Tibial nerve (tissue), 4 donors: ENCODE measurements at places on chromosomes 1 and 21. TPM values are rescaled to one million over a fixed set of nuclear protein-coding genes. Genes with fewer than 3 reads are reported as not detected.

DNA sequence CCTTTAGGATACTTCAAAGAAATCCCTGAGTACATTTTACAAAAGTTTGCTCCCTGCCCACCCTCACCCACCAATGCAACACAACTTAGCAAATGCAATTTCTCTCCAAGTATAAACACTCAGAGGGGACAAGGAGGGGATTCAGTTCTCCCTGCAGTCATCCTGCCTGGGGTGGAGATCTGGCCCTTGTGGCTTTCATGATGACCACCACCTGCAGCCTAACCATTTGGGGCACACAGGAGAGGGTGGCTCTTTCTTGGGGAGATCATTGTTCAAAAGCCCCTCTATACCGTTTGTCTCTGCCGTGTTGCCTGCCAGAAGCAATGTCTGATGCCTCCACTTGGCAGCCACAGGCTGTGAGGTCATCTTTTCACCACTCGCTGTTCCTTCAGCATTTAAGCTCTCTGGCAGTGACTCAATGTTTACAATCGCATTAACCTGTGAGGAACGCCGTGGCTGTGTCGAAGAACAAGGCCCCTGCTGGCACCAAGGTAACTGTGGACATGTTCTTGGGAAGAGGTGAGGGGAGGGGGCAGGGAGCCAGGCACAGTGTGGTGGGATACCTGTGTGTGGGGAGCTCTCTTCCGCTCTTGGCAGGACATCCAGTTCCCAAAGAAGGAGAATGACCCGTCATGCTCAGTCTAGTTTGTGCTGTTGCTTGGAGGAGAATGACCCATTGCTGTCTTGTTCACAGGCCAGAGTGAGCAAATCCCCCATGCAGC lies 103.9 kb upstream of the DUSP10 start:
- no peaks in the 10 kb centered on the region for H3K4me1 ChIP-seq
- no peaks in the 10 kb centered on the region for H3K36me3 ChIP-seq
- H3K27ac ChIP-seq: no peak overlapping the region
- H3K4me3 ChIP-seq: no peak overlapping the region
- DNase-seq: no peak

DNA sequence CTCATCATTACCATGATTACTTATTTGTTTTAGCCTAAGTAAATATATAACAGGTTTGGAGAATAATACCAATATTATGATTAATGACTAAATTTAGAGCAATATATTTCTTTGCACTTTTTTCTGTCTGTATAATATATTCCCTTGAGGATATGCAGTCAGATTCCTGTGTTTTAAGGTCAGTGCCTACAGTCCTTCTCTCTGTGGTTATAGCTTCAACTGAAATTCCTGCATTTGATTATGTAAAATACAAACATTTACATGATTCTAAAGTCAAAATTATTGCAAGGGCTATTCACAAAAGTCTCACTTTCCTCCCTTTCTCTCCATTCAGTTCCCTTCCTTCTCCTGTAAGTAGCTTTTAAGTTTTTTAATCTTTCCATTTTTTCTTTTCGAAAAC lies 142.9 kb upstream of the COL6A1 start:
- no peaks in the 10 kb centered on the region for H3K27me3 ChIP-seq
- no peak overlapping the region for H3K4me3 ChIP-seq
- no peak overlapping the region for H3K27ac ChIP-seq
- DNase-seq: no peak

GRCh38 chr1:209743145-209743482 lies 12.7 kb upstream of the TRAF3IP3 start:
- no peak overlapping the region for H3K4me3 ChIP-seq
- H3K36me3 ChIP-seq: no peaks in the 10 kb centered on the region
- H3K4me1 ChIP-seq: peaks cover 29% of the 10 kb centered on the region
- peak; percentile 26 for DNase-seq
- no peaks in the 10 kb centered on the region for H3K27me3 ChIP-seq

DNA sequence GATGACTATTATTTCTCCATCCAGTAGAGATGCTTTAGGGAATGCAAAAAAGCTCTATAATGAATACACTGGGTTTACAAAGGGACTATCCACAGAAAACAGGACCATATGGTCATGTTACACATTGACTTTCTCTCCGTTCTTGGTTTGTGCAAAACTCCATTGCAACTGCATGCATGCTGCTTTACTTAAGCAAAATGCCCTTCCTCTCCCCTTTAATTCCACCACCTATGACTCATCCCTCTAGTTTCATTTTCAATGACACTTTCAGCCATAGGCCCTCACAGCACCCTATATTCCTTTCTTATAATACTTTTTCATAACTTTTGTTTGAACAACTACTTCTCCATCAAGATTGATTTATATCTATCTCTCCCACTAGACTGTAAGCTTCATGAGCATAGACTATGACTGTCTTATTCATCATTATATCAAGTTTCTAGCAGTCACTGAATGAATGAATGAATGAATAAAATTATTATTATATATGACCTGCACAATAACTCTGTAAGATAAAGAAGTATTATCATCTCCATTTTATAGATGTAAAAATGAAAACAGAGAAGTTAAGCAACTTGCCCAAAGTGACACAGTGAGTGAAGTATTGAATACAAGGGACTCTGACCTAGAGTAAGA lies 248.9 kb downstream of the PLPP3 start:
- no peaks in the 10 kb centered on the region for H3K36me3 ChIP-seq
- DNase-seq: no peak
- H3K27ac ChIP-seq: no peak overlapping the region
- H3K4me1 ChIP-seq: no peaks in the 10 kb centered on the region

GRCh38 chr1:7427605-7428300 lies 343.3 kb upstream of the VAMP3 start:
- no peak for DNase-seq
- no peak overlapping the region for H3K27ac ChIP-seq
- H3K27me3 ChIP-seq: no peaks in the 10 kb centered on the region
- no peaks in the 10 kb centered on the region for H3K4me1 ChIP-seq

GRCh38 chr21:35368326-35368725 lies 319.2 kb upstream of the RUNX1 start:
- peaks cover 16% of the 10 kb centered on the region for H3K4me1 ChIP-seq
- no peaks in the 10 kb centered on the region for H3K36me3 ChIP-seq
- H3K27ac ChIP-seq: no peak overlapping the region
- H3K27me3 ChIP-seq: no peaks in the 10 kb centered on the region

DISP3 gene
- total RNA-seq: 0.59 TPM

DNA sequence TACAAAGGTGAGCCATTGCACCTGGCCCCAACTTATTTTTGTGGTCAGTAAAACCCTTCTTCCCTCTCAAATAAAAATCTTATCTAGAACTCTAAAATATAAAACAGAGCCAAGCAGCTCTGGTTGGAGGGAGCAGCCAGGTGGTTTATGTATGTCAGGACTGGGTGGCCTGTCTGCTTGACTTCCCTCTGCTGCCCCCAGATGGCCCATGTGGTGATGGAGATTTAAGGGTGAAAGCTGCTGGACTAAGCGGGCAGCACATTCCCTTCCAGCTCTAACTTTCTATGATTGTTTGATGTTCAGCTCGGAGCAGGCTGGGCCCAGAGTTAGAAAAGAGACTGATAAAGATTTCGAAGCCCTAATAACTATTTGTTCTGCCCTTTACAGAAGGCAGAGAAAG lies 11.9 kb upstream of the PAQR6 start:
- peaks cover 15% of the 10 kb centered on the region for H3K4me1 ChIP-seq
- no peak for DNase-seq
- H3K36me3 ChIP-seq: peaks cover 10% of the 10 kb centered on the region
- no peaks in the 10 kb centered on the region for H3K27me3 ChIP-seq
- no peak overlapping the region for H3K27ac ChIP-seq
- no peak overlapping the region for H3K4me3 ChIP-seq

GRCh38 chr1:175978476-175978875 lies 228.6 kb downstream of the COP1 start:
- H3K4me3 ChIP-seq: no peak overlapping the region
- no peak for DNase-seq
- H3K4me1 ChIP-seq: no peaks in the 10 kb centered on the region
- no peaks in the 10 kb centered on the region for H3K27me3 ChIP-seq
- H3K27ac ChIP-seq: no peak overlapping the region

DNA sequence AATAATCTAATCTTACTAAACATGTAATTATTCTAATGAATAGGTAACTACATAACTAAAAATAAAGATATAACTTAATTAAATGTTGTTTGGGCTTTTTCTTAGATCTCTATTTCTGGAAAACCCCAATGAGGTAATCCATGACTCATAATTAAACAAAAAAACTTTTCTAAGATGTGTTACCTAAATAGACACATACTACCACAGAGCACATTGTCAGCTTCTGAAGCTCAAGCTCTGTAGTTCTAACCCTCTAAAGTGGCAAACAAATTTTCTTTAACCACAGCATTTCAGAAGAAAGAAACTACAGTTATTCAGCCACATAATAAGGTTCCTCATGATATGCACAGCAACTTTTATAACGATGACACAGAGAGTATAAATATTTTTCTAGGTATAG lies 4.2 kb downstream of the OR6K3 start:
- H3K27me3 ChIP-seq: no peaks in the 10 kb centered on the region
- no peak overlapping the region for H3K4me3 ChIP-seq

LMX1A gene
- total RNA-seq: not detected

DNA sequence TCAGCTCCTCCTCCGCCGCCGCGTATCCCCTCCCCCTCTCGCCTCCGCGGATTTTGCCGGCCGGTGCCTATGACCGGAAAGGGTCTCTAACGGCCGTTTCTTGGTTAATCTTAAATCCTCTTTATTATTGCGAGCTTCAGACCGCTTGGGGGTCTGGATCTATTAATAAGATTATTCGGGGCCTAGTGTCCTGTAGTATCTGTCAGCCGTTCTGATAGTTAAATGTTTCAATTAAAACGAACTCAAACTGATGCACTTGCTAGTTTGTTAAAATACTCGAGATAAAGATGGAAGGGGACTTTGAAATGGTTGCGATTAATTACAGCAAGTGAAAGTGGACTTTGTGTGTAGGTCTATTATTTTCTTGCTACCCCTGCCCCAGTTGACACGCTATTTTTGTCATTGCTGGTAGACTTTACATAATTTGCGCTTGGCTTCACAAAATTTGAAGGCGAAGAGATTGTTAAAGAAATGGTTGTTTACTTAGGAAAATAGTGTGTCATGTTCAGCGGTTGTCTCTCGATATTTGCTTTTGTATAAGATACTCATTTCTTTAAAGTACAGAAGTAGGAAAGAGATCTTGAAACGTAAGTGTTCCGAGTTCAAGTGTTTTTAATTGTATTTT lies 779 bp downstream of the SON start:
- peak overlapping the region; percentile 70 for H3K4me3 ChIP-seq
- H3K4me1 ChIP-seq: no peaks in the 10 kb centered on the region
- peak; percentile 38 for DNase-seq
- peak overlapping the region; percentile 98 for H3K27ac ChIP-seq

DNA sequence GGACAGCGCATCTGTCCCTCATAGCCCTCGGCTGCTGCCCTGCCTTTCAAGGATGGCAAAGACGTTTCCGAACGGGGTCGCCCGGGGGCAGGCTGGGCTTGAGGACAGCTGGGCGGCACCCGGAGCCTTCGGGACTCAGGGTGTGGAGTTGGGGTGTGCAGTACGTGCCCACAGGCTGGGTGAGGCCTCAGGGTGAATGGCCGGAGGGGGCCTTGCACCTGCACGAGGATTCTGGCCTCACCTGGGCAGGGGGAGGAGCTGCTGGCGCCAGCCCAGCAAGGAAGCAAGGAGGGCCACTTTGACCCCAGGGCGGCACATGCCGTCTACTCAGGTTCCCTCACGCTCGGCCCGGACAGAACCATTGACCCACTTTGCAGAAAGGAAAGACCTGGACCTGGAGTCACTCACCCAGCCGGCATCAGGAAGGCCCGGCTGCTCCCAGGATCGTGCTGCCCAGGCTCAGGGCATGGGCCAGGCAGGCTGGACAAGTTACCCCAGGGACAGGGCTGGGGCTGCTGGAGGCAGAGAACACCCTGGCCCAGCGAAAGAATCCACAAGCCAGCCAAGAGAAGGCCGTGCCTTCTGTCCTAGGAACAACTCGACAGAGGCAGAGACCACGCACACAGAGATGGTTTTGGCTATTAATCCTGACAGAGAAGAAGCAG lies 65.1 kb upstream of the TTC34 start:
- no peak overlapping the region for H3K4me3 ChIP-seq
- no peaks in the 10 kb centered on the region for H3K36me3 ChIP-seq
- no peak overlapping the region for H3K27ac ChIP-seq

DNA sequence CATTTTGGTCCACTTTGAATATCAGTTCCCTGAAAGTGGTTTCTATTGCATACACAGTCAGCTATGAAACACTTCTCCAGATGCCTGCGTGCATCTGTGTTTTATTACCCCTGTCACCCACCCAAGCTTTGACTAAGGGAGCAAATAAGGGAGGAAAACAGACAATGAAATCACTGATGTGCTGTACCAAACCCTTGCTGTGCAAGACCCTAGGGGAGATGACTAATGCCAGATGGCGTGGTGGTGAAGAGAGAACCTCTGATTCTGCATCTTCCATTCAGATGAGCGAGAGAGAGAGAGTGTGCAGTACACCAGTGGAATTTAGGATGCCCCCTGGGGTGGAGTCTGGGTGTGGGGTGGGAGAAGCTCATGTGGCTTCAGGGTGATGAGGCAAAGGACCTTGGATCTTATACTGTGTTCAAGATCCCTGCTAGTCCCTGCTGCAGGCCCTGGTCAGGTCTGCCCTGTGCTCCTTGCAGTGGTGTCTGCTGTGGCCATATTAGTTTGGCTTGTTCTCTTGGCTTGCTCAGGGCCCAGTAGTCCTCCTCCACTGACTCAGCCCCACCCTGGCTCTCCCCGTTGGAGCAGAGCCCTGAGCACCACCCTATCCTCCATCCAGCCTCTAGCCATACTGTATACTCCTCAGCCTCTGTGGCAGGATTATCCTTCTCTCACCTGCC lies 18.5 kb downstream of the CLCA1 start:
- H3K27me3 ChIP-seq: no peaks in the 10 kb centered on the region
- peak; percentile 82 for DNase-seq
- H3K36me3 ChIP-seq: no peaks in the 10 kb centered on the region
- no peaks in the 10 kb centered on the region for H3K4me1 ChIP-seq
- H3K4me3 ChIP-seq: no peak overlapping the region
- H3K27ac ChIP-seq: peak overlapping the region; percentile 55

GRCh38 chr1:27773826-27774445 lies 917 bp downstream of the STX12 start:
- H3K4me3 ChIP-seq: peak overlapping the region; percentile 78
- no peak for DNase-seq
- H3K4me1 ChIP-seq: no peaks in the 10 kb centered on the region
- H3K36me3 ChIP-seq: no peaks in the 10 kb centered on the region
- H3K27ac ChIP-seq: peak overlapping the region; percentile 92
- H3K27me3 ChIP-seq: no peaks in the 10 kb centered on the region
